ENCODE measurements at places on chromosomes 3 and 15. TPM values are rescaled to one million over a fixed set of nuclear protein-coding genes. Genes with fewer than 3 reads are reported as not detected.

ATP13A5 gene
- not detected for total RNA-seq

EAF2 gene
- 3.7 TPM for total RNA-seq

PCSK6 gene
- 0.40 TPM for total RNA-seq

TMEM40 gene
- not detected for total RNA-seq

EEFSEC gene
- 20.8 TPM for total RNA-seq

RPL39L gene
- total RNA-seq = 17.4 TPM

THAP10 gene
- 2.2 TPM for total RNA-seq

- H3K4me1 ChIP-seq = no peaks in the 10 kb centered on the region
- no peak overlapping the region for H3K4me3 ChIP-seq
- no peak overlapping the region for H3K27ac ChIP-seq
- H3K36me3 ChIP-seq = peaks cover 3% of the 10 kb centered on the region
These were observed 22.0 kb upstream of the GNB5 start for GRCh38 chr15:52213206-52213605.

DNA sequence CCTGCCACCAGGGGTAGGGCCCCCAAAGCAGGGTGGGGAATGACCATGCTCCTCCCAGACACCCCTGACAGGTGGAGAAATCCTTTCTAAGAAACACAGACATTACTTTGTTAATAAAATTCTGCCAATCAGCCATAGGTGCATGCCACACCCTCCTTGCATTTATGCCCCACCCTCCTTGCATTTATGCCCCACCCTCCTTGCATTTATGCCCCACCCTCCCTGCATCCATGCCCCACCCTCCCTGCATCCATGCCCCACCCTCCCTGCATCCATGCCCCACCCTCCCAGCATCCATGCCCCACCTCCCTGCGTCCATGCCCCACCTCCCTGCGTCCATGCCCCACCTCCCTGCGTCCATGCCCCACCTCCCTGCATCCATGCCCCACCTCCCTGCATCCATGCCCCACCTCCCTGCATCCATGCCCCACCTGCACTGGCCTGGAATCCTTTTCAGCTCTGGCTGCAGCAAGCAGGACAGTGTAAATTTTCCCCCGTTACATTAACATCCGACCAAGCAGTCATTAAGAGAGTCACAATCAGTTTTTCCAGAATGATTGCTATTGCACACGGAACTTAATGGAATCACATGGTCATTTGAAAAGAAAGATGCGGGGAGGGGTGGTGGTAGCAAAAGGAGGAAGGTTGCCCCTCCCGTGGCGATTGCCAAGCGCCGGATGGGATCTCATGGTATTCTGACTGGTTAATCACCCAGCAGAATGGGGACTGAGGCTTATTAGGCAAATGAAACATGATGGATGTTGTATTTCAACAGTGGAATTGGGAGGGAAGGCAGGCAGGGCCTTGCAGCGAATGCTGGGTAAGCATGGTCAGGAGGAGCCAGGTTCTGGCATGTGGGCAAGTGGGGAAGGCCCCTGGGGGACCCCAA is 91.2 kb downstream of the TLE3 start:
- H3K36me3 ChIP-seq = peaks cover 6% of the 10 kb centered on the region
- DNase-seq = no peak
- H3K27ac ChIP-seq = no peak overlapping the region

GRCh38 chr3:11238060-11238459 is 34.1 kb upstream of the ATG7 start:
- H3K4me3 ChIP-seq = peak overlapping the region; percentile 22
- no peaks in the 10 kb centered on the region for H3K27me3 ChIP-seq
- H3K36me3 ChIP-seq = peaks cover 9% of the 10 kb centered on the region
- no peak for DNase-seq
- peak overlapping the region; percentile 96 for H3K27ac ChIP-seq

DNA sequence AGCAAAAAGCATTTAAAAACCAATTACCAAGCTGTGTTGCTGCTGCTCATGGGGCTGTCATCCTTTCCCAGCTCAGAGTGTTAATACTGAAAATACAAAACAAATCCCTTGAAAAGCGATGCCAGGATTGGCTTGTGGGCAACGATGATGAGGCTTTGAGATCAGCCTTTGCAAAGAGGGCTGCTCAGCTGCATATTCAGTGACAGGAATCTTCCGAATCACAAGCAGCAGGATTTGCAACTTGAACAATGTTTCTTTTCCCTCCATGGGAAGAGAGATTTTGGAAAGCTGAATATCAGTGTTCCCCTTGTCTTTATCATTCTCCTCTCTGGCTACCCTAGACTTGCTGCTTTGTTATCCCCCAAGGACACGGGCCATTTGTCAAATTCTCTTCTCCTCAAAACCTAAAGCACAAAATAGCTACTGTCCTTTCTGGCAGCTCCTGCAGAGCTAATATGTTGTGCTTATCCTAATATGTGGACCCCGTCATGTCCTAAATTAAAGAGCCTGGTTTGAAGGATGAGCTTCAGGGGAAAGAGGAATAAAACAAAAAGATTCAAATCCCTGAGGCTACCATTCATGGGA is 375.8 kb downstream of the GAP43 start:
- H3K27ac ChIP-seq = no peak overlapping the region
- no peak overlapping the region for H3K4me3 ChIP-seq
- no peaks in the 10 kb centered on the region for H3K27me3 ChIP-seq
- H3K36me3 ChIP-seq = no peaks in the 10 kb centered on the region
- peaks cover 42% of the 10 kb centered on the region for H3K4me1 ChIP-seq

DNA sequence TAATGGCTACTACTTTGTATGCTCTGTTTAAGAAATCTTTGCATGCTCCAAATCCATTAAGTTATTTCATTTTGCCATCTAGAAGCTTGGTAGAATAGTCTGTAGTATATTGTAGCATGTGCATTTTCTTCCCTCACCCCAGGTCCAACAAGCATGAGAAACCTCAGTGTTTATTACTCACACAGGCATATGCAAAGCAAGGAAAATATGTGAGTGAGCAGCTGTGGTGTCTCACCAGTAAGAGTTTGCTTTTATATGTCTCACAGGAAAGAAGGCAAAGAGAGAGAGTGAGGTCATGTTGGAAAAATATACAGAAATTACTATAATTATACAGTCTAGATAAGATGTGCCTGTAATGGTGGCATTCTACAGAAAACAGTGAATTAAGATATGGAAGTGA is 312.5 kb downstream of the C3orf38 start:
- peaks cover 3% of the 10 kb centered on the region for H3K4me1 ChIP-seq
- H3K36me3 ChIP-seq = no peaks in the 10 kb centered on the region
- peaks cover 1% of the 10 kb centered on the region for H3K27me3 ChIP-seq
- no peak for DNase-seq
- no peak overlapping the region for H3K27ac ChIP-seq
- H3K4me3 ChIP-seq = no peak overlapping the region

GRCh38 chr15:60839510-60840211 is 360.7 kb upstream of the ICE2 start:
- DNase-seq = no peak
- H3K36me3 ChIP-seq = no peaks in the 10 kb centered on the region
- H3K27ac ChIP-seq = no peak overlapping the region

DNA sequence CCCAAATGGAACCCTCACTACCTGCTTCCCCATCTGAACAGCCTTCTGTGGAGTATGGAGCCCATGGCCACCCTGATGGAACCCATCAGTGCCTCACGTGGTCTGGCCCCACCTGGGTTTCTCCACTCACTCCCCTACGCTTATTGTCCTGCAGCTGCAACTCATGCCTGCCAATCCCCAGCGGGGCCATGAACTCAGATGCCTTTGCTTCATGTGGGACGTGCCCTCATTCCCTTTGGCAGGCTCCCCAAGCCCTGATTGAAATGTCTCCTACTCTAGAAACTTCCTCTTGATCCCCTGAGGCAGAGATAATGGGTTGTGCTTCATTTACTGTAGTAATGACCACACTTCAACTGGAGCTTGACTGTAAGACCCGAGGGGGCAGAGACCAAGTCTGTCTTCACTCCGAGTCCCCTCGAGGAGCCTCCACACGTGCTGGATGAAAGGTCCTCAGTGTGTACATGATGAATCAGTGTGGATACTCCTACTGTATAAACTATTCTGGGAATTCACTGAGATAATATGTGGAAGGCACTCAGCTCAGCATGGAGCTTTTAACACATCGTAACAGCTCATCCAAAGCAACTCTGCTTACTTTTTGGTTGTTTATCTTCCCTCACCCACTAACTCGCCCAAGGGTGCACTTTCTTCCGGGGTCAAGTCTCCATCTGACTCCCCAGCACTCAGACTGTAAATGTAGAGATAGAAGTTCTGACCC is 232.8 kb upstream of the BHLHE40 start:
- no peaks in the 10 kb centered on the region for H3K27me3 ChIP-seq
- H3K27ac ChIP-seq = peak overlapping the region; percentile 75
- H3K4me1 ChIP-seq = peaks cover 72% of the 10 kb centered on the region

DNA sequence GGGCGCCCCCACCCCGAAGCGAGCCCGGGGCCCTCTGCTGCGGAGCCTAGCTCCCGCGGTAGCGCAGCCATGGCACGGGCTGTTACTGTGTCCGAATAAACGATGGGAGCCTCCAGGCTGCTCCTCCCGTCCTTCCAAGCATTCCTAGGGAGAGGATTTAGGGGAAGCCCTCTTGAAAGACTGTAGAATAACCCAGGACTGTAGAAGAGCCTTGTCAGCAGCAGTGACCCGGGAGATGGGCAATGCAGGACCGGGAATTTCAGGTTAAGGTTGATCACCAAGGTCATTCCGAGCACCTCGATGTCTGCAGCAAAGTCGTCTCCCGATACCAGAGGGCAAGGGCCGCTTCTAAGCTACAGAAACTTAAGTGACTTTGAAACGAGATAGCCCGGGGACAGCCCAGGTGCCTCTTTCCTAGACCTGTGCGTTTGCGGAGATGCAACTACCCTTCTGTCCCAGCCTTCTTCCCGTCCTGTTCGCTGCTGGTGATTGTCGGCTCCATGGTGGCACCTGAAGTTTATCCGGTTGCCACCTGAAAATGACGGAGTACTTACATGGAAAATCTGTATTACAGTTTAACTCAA is 753 bp upstream of the MYO5A start:
- H3K27ac ChIP-seq = peak overlapping the region; percentile 42
- no peaks in the 10 kb centered on the region for H3K36me3 ChIP-seq
- DNase-seq = no peak
- no peaks in the 10 kb centered on the region for H3K27me3 ChIP-seq

DNA sequence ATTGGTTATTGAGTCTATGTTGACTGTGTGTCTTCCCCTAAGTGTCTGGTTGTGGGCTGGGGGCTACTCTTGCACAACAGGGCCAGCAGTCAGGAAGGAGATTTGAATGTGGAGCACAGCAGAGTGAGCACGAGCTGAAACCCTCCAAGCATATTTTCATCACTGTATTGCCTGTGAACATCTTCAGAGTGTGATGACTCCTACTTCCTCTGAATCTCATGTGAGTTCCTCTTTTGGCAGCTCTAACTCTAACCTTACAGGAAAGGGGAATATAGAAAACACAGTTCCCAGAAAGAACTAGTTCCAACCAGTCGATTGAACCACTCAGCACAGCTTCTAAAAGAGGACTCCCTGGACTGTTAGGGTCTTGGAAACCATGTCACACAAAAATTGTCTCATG is 211.6 kb downstream of the RAP2B start:
- H3K27ac ChIP-seq = no peak overlapping the region
- H3K4me1 ChIP-seq = no peaks in the 10 kb centered on the region
- H3K36me3 ChIP-seq = no peaks in the 10 kb centered on the region
- DNase-seq = no peak
- peaks cover 17% of the 10 kb centered on the region for H3K27me3 ChIP-seq

DNA sequence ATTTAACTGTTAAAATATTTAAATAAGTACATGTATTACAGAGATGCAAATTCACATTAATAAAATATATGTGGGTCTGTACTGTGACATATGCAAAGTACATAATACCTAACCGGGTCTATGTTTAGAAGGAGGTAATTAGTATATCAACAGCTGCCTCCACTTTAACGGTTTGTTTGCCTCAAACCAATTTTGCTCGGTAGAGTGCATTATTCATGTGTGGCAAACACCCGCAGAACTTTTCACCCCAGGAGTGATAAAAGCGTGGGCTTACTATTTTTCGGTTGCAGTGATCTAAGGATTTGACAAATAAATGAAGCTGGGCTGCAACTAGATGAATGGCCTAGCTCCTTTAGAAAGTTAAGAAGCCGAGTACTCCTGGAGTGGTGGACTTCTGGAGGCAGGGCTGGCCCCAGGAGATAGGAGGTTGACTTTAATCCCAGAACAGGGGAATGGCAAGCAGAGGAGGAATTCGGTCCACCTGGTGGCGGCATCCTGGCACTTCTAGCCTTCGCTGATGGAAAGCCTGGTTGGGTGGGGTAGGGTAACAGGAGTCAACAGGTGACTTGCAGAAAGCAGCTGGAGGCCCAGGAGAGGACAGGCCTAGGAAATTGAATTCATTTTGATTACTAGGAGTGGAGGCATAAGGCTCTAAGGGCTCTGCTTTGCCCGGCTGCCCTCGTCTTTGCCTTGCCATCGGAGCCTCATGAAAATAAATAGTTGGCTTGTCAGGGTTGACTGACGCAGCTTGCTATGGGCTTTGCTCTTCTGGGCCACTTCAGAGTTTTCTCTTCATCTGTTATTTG is 2.4 kb downstream of the SLCO3A1 start:
- DNase-seq = no peak
- no peaks in the 10 kb centered on the region for H3K36me3 ChIP-seq
- peaks cover 13% of the 10 kb centered on the region for H3K27me3 ChIP-seq

GRCh38 chr15:63449731-63450130 is 54.7 kb upstream of the USP3 start:
- peaks cover 9% of the 10 kb centered on the region for H3K4me1 ChIP-seq
- no peaks in the 10 kb centered on the region for H3K36me3 ChIP-seq

GRCh38 chr3:19183584-19183983 is 35.3 kb downstream of the KCNH8 start:
- H3K27ac ChIP-seq = no peak overlapping the region
- no peaks in the 10 kb centered on the region for H3K4me1 ChIP-seq
- peaks cover 15% of the 10 kb centered on the region for H3K27me3 ChIP-seq
- DNase-seq = no peak

DNA sequence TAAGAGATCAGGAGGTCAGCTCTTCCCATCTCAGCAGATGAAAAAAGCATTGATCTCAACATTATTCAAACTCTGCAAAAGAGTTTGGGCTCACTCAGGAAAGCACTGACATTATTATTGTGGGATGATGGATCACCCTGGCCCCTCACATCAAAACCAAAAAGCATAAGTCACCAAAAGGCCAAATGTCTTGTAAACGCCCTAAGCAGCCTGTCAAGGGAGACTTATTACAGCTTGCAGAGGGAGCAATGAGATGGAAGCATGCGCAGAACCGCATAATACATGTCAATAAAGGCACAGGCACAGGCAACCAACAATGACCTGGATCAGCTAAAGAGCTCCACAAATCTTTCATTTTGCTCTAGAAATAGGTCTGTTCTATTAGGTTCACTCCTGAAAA is 4.6 kb downstream of the FSIP1 start:
- H3K27me3 ChIP-seq = no peaks in the 10 kb centered on the region
- no peak overlapping the region for H3K4me3 ChIP-seq
- H3K36me3 ChIP-seq = peaks cover 2% of the 10 kb centered on the region
- H3K4me1 ChIP-seq = peaks cover 5% of the 10 kb centered on the region
- no peak overlapping the region for H3K27ac ChIP-seq
